Activated T-cell treated with anti-CD3 and anti-CD28 coated beads for 4 hours (primary cell): ENCODE measurements at places on chromosomes 7 and 10.

GRCh38 chr7:94907026-94907810, at the start of gene PPP1R9A:
TSS of gene PPP1R9A (plus strand) at chr7:94907594. CDS start at chr7:94910114, 2,520 bp downstream.
- no peak for DNase-seq

DNA sequence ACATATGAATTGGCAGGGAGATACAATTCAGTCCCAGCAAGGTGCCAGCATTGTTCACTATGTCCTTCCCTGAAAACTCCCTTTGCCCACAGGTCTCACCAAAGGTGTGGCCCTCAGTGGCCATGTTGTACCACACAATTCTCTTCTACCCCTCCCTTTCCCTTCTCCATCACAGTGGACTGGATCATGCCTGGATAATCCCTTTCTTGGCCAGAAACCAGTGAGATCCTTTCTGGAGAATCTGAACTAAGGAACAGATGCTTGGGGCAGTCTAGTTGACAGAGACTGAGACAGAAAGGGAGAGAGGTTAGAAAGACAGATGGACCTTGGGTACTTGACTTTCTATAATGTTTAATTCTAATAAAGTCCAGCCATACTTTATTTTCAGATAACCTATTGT, 9.5 kb downstream of the NMT2 start:
- DNase-seq = no peak

GRCh38 chr10:1942478-1942877, 205.2 kb upstream of the ADARB2 start:
- no peak for DNase-seq

DNA sequence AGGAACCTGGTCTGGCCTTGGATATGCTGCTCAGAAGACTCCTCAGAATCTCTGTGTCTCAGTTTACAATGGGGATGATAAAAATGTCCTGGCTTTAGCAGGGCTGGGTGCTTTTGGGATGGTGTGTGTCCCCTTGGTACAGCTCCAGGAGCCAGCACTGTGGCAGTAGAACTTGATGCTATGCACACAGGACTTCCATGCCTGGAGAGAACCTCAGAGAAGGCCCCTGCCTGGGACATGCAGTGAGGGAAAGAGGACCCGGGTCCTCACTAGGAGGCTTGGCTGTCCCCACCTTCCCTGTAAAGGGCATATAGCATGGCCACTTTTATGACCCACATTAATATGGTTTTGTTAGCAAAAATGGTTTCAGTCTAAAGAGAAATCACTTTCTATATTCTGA, 100.5 kb downstream of the GLRX3 start:
- no peak for DNase-seq

DNA sequence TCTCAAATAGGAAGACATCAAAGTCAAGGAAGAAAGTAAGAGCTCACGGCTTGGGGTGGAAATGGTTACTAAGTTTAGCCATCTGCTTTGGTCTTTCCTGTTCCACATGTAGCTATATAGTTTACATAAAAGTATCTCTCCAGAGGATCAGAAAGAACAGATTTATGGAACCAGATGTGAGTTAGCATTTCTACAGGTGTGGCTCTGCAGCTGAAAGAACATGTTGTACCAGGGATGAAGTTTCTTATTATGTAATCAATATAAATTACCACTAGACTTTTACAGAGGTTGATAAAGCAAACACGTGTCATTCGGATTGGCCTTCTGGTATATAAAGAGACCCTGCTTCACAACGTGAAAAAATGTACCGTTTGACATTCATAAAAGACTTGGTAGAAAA, 19.9 kb downstream of the CALD1 start:
- no peak for DNase-seq
